ENCODE measurements at places on chromosomes 4 and X.

DNA sequence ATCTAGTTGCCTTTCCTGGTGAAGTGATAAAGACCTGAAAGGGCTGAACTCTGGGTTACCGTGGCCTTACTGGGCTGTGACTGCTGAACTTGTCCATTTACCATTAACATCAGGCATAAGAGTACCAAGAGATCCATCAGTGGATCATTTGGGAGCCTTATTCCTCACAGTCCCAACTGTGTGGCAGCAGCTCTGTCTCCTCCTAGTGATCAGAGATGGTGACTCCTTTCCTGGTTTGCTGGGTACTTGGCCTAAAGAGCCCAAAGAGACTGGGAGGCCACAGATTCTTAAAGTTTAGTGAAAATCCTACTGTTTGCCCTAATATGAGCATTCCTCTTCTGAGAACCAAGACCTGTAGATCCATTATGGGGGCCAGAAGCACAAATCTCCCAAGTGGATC, 56.3 kb upstream of the ATP6AP2 start:
- DNase-seq, result no peak

- no peak for DNase-seq
Measured at GRCh38 chr4:139596034-139596683, 40.1 kb upstream of the SETD7 start.

DNA sequence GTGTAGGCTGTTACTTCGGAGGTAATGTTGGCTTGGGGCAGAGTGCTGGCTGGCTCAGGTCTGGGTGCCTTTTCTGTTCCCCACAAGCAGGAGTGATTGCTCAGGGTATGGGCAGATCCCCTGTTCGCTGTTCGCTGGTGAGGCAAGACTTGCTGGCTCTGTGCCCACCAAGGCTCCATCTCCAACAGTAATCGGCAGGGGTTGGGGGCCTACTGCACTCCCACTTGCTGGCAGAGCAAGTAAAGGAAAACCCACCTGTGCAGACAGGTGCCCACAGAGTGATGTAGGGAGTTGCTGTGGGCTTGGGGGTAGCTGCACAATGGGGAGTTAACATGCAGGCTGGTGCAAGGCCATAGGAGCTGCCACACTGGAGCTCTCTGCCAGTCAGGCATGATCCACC, 8.0 kb upstream of the TMSB15C start:
- no peak for DNase-seq

- no peak for DNase-seq
Measured at GRCh38 chrX:146934256-146934655, 119.7 kb upstream of the CXorf51A start.

DNA sequence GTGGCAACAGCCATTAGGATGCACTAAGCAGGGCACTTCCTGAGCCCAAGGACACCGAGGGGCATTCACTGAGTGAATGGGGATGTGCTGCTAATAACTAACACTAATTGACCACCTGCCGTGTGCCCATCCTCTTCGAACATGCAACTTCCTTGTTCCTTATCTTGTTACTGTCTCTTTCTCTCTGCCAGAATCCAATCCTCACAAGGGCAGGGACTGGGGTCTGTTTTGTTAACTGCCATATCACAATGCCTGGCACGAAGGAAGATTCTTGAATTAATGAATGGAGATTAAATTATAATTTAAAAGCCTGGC, 1.3 kb downstream of the ERAS start:
- no peak for DNase-seq
